ENCODE measurements at places on chromosomes 4 and X. TPM values are rescaled to one million over a fixed set of nuclear protein-coding genes. Genes with fewer than 3 reads are reported as not detected.

DNA sequence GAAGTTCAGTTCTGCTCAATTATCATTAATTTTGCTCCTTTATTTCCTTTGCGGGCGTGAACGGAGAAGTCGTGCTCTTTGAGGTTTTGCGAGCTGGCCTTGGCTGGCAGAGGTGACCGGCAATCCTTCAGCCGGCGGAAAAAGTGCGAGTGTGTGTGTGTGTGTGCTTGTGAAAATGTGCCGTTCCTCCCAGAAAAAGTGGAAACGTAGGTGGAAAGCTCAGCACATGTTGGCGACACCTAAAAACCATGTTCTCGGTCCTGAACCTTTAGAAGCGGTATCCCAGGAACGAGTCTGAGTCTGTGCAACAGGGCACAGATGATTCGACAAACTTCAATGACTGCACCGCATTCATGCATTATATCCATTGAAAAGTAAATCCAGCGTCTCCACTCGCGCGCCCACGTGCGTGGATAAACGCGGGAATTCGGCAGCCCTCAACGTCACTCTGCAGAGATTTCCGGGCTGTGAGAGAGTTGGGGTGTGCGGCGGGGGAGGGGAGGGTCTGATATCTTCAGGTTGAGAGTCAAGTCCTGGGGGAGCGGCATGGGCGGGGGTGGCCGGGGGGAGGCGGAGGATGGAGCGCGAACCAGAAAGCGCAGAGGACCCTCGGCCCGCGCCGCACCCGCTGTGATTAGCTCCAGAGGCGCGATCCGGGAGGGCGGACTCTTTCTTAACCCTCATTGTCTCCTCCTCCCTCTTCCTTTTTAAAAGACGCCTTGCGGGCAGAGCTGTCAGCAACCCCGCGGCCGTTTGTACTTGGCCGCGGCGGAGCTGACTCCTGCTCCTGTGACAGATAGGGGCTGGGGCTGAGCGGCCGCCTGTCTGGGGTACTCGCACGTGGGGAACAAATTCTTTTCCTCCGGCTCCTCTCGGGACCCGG lies at the start of gene SHISA3:
TSS of gene SHISA3 (plus strand) at position 737 of the 883 bp plus-strand sequence. CDS start 569 bp downstream, outside the sequence.
- H3K4me3 ChIP-seq: peak within 1 kb of the TSS; percentile 89
- H3K36me3 ChIP-seq: peaks cover 2% of the 10 kb centered on the region
- DNase-seq: no peak
- peaks cover 15% of the 10 kb centered on the region for H3K4me1 ChIP-seq
- no peak within 1 kb of the TSS for H3K27ac ChIP-seq

DNA sequence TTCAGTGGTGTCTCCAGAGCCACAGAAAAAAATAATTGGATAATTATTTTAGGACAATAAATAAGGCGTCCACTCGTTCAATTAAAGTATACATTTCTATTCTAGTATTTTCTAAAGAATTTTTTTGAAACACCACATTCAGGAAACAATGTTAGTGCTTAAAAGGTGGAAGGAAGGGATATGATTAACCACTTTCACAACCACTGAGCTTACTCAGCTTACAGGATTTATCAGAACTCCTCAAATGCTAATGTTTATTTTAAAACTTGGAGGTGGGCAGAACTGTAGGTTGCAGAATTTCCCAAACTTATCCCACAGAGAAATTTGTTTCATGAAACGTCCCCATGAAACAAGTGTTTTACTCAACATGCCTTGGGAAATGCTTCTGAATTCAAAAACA lies 54.3 kb upstream of the MAGEB2 start:
- no peaks in the 10 kb centered on the region for H3K27me3 ChIP-seq
- no peaks in the 10 kb centered on the region for H3K36me3 ChIP-seq
- no peaks in the 10 kb centered on the region for H3K4me1 ChIP-seq
- no peak overlapping the region for H3K27ac ChIP-seq
- no peak for DNase-seq

DNA sequence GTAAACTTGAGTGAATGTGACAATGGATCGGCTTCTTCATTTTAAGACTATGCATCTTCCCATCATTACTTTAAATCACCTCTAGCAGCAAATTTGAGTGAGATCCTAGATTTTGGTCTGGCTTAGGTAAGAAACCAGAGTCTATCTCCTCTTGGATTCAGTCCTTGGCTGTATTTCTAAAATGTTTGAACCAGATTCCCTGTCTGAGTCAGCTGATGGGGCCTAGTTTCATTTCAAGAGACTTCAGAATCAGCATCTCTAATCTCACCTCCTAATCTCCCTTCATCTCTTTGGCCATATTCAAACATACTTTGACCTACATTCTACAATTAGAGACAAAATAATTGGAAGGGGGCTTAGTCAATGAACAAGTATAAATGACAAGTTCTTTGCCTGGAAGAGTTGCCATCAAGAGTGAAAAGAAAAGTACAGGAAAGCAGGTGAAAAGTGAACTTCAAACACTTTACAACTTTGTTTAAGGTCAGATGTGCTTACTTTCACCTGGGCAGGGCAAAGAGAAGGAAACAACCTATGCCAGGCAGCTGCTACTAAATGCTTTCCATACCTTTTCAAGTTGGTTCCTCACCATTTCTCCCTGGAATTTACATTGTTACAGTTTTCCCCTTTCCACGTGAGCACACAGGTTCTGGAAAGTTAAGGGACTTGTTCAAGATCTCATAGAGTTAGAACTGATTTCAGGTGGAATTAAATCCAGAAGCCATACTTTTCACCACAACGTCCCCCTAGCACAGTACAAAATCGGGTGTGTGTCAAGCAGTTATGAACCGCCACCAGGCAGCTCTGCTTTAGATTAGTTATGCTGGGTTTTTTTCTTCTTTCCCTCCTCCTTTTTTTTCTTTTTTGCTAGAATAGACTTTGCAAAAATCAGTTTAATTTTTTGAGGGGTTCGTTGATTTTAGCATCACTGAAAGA lies 30.7 kb upstream of the PITX2 start:
- H3K27me3 ChIP-seq: peaks cover 26% of the 10 kb centered on the region
- no peaks in the 10 kb centered on the region for H3K36me3 ChIP-seq
- no peak overlapping the region for H3K4me3 ChIP-seq

DNA sequence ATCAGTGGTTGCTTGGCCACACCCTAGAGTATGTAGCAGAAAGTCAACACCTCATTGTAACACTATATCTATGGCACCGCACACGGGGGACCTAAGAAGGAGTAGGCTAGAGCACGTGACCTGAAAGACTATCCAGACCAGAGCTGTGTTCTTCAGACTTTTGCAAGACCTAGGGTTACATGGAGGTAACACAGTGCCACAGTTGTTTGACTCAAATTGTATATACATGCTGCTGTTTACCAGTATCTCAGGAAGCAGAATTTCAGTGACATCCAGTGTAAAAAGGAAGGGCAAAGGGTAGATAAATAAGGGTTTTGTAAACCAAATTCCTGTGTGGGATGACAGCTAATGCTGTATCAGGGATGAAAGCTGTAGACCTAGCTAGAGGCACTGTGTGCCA lies 30.2 kb downstream of the PNMA6A start:
- DNase-seq: no peak
- H3K4me1 ChIP-seq: peaks cover 5% of the 10 kb centered on the region
- no peak overlapping the region for H3K4me3 ChIP-seq
- H3K36me3 ChIP-seq: no peaks in the 10 kb centered on the region
- no peaks in the 10 kb centered on the region for H3K27me3 ChIP-seq

DNA sequence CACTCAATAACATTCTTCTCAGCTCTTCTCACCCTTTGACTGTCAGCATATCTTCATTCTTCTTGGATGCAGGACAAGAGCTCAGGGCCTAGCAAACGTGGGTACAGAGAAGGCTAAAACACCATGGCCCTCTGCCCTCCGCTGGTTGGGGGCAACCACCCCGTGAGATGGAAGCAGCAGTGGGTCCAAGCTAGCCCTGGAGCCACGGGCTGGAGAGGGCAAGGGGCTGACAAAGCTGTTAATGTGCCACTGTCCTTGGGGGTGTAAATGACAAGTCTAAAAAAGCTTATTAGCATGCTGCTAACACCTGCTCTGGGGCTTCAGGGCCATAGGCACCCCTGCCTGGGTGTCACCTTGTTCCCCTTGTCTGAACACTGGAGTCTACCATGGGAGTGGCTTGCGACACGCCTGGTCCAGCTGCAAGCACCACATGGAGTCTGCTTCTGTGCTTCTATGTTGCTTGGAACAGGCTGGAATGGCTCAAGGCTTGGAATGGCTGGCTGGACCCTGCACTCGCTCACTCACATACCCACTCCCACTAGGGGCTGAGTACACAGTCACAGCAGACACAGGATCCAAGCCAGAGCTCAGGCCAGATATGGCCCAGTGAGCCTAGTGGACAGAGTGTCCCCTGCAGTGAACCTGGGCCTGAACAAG lies 246.0 kb downstream of the PCDH10 start:
- H3K27ac ChIP-seq: no peak overlapping the region
- no peak overlapping the region for H3K4me3 ChIP-seq
- H3K27me3 ChIP-seq: no peaks in the 10 kb centered on the region
- H3K4me1 ChIP-seq: no peaks in the 10 kb centered on the region

GRCh38 chr4:180057299-180057721 lies 2185.9 kb upstream of the TENM3 start:
- H3K27me3 ChIP-seq: peaks cover 27% of the 10 kb centered on the region
- no peak overlapping the region for H3K27ac ChIP-seq
- DNase-seq: no peak
- H3K36me3 ChIP-seq: no peaks in the 10 kb centered on the region

- H3K27ac ChIP-seq: no peak overlapping the region
- no peak for DNase-seq
- H3K27me3 ChIP-seq: peaks cover 39% of the 10 kb centered on the region
- no peak overlapping the region for H3K4me3 ChIP-seq
Measured at GRCh38 chr4:602559-602942, 22.8 kb upstream of the PDE6B start.

- H3K27ac ChIP-seq: no peak overlapping the region
- H3K4me3 ChIP-seq: no peak overlapping the region
- no peak for DNase-seq
Measured at GRCh38 chrX:112025753-112026152, 56.8 kb downstream of the TRPC5 start.

GRCh38 chr4:21167711-21168110 lies 467.5 kb downstream of the PACRGL start:
- H3K4me1 ChIP-seq: no peaks in the 10 kb centered on the region
- H3K4me3 ChIP-seq: no peak overlapping the region
- DNase-seq: no peak
- no peak overlapping the region for H3K27ac ChIP-seq
- no peaks in the 10 kb centered on the region for H3K36me3 ChIP-seq
- H3K27me3 ChIP-seq: no peaks in the 10 kb centered on the region

DNA sequence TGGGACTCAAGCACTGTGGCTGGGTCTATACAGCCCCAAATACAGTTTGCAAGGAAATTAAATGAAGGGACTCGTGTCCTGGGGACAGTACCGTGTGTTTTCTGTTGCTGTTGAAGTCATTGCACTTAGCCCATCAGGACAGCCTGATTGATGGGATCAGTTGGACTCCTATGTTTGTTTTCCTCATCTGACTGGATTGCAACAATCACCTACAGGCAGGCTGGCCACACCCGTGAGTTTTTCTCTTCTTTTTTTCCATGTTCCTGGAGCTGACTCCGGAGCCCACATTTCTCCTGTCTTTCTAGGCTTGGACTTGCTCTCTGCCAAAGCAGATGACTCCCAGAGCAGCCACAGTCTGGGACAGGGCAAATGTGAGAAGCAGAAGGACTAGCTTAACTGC lies 38.1 kb downstream of the RTL9 start:
- peaks cover 2% of the 10 kb centered on the region for H3K27me3 ChIP-seq
- no peak for DNase-seq
- H3K36me3 ChIP-seq: no peaks in the 10 kb centered on the region
- H3K27ac ChIP-seq: no peak overlapping the region
- H3K4me1 ChIP-seq: no peaks in the 10 kb centered on the region
- H3K4me3 ChIP-seq: no peak overlapping the region

DNA sequence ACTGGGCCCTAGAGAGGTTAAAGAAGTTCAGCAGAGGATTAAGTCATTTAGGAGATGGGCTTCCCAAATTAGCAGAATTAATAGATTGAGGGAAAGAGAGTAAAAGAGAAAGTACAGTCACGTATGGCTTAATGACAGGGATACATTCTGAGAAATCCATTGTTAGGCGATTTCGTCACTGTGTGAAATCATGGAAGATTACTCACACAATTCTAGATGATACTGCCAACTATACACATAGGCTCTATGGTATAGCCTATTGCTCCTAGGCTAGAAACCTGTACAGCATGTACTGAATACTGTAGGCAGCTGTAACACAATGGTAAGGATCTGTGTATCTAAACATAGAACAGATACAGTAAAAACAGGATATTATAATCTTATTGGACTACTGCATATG lies 180.6 kb downstream of the RNF150 start:
- H3K4me3 ChIP-seq: no peak overlapping the region
- H3K4me1 ChIP-seq: no peaks in the 10 kb centered on the region
- no peak for DNase-seq

DNA sequence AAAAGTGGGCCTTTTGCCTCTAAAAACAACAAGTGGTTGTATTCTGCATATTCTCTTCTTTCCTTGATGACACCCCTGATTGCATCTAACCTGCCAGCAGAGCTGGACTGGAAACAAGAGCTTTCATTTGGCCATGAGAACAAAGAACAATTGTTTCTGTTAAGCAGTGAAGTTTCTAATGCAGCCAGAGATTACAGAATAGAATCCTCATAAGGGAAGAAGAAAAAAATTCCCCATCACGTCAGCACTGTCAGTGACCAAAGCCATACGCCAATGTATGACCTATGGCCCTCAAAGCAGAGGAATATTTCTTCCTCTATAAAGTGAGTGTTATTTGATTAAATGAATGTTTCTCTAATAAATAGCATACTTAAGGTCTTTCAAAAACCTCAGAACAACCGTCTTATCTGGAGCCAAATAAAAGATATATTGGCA lies 529.1 kb upstream of the INTU start:
- H3K27me3 ChIP-seq: no peaks in the 10 kb centered on the region
- no peak overlapping the region for H3K27ac ChIP-seq
- no peaks in the 10 kb centered on the region for H3K4me1 ChIP-seq
- no peak for DNase-seq

DNA sequence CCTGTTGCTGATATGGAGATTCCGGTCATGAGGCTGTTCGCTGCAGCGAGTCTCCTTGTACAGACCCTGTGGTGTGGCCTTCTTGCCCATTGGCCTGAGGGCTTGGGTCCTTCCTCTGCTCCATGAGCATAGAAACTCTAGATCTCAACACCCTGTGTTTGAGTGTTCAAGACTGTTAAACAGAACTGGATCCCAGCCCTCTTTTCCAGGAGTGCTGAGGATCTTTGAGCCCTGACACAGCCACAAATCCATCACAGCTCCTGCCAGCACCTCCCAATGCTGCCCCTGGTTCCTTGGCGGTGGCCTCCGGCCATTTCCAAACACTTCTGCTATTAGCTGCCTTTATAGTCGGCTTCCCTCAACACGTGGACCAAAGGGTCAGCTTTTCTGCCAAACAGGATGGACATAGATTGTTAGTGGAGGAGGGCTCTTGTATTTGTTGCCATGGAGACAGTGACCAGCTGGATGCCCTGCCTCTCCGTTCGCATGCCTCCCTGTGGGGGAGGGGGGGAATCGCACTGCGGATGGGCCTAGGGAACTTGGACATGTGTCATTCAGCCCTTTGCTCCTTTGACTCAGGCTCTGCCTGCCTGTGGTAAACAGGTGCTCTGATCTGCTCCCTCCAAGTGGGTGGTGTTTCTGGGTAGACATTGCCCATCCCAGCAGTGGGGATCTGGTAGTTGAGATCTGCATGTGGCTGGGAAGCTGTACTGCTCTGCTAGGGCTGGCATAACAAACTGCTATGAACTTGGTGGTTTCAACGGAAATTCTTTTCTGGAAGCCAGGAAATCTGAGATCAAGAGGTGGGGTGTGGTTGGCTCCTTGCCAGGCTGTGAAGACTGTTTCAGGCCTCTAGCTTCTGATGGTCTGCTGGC lies 6.9 kb upstream of the WDR1 start:
- no peak overlapping the region for H3K4me3 ChIP-seq
- H3K27ac ChIP-seq: peak overlapping the region; percentile 74
- H3K36me3 ChIP-seq: peaks cover 2% of the 10 kb centered on the region
- peaks cover 17% of the 10 kb centered on the region for H3K4me1 ChIP-seq

- H3K4me3 ChIP-seq: no peak overlapping the region
- no peak for DNase-seq
- H3K36me3 ChIP-seq: no peaks in the 10 kb centered on the region
Measured at GRCh38 chrX:1444561-1445500, 7.9 kb downstream of the ASMTL start.

MAGEA4 gene
- not detected for total RNA-seq

Measured in T-helper 17 cell (primary cell).